ENCODE measurements at places on chromosomes 1 and 21.

DNA sequence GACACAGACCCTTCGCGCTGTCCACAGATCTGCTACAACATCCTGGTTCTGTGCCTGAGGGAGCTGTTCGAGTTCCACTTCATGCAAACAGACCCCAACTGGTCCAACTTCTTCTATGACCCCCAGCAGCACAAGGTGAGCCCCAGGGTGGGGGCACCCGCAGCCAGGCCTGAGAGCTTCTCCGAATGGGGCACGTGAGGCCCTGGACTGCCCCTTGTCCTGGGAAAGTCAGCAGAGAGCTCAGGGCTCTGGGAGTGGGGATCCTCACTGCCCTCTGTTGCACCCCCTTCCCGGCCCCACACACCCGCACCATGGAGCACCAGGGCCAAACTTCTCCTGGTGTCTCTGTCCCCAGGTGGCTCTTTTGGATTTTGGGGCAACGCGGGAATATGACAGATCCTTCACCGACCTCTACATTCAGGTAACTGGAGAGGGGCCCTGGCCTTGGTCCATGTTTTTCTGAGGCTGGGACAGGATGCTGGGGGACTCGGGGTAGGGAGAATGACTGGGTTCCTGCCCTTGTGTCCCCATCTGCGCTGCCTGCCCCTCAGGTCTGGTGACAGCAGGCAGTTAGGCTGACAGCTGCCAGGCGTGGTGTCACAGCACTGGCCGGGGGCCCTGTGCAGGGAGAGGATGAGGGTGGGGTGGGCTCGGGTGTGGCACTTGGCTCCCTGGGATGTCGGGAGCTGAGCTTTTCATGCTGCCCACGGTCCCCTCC is 44.6 kb downstream of the COQ8A start:
- DNase-seq: no peak

GRCh38 chr1:64956733-64957441 is 9.5 kb downstream of the JAK1 start:
- no peak for DNase-seq

DNA sequence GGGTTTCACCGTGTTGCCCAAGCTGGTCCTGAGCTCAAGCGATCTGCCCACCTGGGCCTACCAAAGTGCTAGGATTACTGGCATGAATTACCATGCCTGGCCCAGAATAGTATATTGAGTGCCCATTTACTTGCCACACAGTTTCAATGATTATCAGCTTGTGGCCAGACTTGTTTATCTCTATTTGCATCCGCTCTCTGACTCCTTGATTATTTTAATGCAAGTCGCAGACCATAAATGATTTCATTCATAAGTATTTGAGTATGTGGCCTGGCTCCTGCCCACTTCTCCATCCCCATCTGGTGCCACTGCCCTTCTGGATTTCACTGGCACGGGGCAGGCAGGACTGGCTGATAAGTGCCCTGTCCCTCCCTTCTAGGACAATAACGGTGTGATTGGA is 18.2 kb upstream of the TRNAU1AP start:
- no peak for DNase-seq

DNA sequence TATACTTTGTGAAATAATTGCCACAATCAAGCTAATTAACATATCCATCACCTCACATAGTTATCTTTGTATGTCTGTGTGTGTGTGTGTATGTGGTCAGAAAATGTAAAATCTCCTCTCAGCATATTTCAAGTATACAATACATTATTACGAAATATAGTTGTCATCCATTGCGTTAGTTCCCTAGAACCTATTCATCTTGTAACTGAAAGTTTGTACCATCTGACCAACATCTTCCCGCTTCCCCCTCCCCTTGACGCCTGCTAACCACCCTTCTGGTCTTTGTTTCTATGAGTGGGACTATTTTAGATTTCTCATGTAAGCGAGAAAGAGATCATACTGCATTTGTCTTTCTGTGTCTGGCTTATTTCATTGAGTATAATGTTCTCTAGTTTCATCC is 455.3 kb downstream of the KCNT2 start:
- no peak for DNase-seq

DNA sequence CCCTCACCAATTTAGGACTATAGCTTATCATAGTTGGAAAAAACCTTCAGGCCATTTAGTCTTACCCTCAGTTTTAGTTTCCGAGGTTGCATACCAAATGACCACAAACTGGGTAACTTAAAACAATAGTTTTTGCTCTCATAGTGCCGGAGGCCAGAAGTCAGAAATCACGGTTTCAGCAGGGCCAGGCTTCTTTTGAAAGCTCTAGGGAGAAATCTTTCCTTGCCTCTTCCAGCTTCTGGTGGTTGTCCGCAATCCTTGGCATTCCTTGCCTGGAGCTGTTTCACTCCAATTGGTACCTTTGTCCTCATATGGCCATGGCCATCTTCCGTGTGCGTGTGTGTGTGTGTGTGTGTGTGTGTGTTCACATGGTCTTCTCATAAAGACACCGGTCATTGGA is 12.4 kb upstream of the PLXNA2 start:
- DNase-seq: no peak

DNA sequence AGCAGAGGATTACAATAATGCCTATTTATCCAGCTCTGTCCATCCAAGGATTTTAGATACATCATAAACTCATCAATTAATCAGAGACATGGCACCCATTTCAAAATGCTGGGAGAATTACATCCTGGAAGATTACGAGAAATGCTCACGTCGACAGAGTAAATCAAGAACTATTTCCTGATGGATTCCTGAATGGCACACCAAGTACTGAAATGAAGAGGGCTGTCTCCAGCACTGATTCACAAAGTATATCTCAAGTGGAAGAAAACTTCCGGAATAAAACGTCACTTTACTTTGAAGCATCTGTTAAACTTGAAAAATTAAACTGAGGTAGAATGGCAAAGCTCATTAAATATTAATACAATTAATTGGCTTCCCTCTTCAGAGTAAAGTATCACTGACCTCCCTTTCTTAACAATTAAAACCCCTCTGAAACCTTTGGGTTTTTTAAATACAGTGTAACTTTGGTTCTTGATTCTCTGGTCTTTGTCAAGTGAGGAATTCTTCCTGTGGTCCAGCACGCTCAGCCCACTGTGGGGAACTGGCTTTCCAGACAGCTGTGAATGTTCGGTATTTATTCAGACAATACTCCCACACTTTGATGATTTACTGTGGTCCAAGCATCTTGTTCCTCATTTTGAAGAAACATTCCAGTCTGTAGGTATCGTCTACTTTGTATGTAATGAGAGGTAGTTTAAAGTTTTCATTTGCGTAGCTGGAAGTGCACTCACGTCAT is 288.0 kb downstream of the NFIA start:
- DNase-seq: no peak

DNA sequence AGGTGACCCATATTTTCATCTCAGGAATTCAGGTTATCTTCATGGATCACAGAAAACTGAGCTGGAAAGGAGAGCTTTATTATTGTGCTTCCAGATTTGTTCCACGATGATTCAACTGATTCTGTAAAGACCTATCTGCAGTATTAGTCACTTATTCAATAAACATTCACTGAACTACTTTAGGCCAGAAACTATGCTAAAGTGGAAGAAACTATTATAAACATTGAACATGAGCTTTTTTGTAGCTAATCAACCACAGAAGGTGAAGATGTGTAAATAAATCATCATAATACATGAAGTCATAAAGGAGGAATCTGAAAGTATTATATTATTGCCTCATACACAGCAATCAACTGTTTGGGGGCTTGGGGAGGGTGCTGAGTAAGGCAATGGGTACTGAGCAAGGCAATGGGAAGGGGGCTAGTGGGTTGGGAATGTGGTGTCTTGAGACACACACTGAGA is 30.6 kb upstream of the EXO1 start:
- DNase-seq: no peak

DNA sequence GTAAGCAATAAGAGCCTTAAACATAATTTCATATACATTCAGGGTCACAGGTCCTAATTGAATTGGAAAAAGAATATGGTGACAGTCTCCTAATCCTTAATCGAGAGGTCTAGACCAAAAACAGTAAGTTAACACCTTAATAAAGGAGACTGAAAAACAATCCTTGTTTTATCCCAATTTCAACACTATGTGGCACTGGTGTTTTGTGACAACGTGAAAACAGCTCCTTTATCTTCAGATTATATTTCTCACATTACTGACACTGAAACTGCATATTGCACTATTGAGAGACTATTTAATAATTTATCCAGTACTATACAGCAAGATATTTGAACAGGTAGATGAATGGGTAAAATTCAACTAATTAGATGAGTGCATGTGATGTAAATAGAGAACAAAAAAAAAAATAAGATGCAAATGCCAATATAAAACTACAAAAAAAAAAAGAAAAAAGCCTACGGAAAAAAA is 34.1 kb downstream of the TP53BP2 start:
- DNase-seq: no peak

GRCh38 chr1:219299420-219299819 is 125.7 kb downstream of the LYPLAL1 start:
- DNase-seq: no peak

DNA sequence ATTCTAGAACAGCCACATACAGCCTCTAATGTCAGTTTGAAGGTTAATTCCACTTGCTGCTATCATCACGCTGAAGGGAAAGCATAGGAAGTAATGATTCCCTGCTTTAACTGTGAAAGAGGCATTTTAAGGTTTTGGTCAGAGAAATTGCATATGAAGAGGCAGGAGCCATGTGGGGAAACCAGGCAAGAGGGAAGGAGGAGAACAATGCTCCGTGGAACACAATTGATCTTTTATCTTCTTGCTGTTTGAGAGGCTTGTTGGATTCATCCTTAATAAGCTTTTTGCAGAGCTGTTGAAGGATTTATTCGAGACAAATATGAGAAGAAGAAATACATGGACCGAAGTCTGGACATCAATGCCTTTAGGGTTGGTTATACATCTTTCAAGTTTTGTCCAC is 35.9 kb downstream of the SMAP2 start:
- DNase-seq: no peak

DNA sequence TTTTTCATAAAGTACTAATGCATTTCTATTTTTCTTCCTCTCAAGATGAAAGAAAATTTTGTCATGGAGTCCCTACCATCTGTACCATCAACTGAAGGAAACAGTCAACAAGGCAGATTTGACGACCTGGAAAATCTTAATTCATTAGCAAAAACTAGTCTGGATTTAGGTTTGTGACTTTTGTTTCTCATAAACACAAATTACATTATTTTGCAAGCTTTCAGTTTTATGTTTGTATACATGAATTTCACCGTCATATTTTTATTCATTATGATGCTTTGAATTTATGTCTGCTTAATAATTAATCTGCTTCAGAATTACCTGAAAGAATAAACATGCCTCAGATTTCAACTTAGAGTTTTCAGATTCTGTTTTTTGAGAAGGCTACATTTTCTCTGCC is 132.9 kb downstream of the PATJ start:
- DNase-seq: no peak

- DNase-seq: no peak
Observed at GRCh38 chr1:243944429-243945160, 94.6 kb upstream of the AKT3 start.

All from SHP77 treated with DMSO at 0.1 percent for 48 hours (cell line).